ENCODE measurements at places on chromosomes 4 and X.
A peak's percentile ranks its signal among the peaks of the same experiment; 100 is the strongest.

DNA sequence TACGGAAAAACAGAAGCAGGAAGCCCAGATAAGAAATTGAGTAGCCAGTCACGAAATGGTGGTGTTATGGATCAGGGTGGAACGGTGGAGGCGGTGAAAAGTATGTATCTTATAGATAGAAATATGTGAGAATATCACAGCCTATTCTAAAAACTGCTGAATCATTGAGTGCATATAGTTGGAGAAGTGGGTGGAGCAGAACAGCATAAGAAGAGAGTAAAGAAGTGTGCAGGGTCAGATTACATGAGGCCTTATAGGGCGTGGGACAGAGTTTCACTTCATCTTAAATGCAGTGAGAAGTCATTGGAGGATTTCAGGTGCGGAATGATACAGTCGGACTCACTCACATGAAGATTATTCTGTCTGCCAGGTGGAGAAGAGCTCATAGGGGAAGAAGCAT is 293.1 kb downstream of the TRIML1 start:
- DNase-seq, result peak; percentile 28

DNA sequence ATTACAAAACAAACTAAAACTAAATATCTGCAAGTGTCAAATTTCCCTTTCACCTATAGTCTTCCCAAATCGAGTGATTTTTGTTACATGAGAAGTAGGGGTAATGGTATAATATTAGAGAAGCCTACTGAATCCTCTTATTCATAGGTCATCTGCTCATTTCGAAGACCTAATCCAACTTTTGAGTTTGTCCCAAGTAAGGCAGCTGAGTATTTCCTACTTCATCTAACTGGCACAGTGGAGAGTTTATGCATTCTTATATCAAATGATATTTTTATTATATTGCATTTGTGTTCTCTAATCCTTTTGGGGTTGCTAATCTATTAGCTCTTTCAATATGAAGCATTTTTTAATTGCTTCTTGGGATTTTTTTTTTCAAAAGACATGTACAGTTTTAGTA is 7.7 kb upstream of the NR3C2 start:
- DNase-seq, result no peak

DNA sequence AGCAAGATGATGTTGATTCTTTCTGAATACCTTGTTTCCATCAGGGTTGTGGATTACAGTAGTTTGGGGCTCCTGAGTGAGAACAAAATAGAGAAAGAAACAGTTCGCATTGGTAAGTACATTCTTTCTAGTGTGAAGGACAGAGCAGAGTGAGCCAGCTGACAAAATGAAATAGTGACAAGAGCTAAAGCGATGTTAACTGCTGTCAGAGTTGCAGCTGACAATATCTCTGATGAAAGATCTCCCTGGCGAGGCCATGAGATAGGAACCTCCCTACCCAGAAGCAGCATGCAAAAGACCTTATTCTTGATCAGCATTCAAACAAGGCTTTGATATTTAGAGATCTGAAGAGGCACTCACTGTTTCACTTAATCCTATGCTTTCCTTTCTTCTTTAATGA is 258.6 kb downstream of the CAMK2D start:
- DNase-seq, result no peak

DNA sequence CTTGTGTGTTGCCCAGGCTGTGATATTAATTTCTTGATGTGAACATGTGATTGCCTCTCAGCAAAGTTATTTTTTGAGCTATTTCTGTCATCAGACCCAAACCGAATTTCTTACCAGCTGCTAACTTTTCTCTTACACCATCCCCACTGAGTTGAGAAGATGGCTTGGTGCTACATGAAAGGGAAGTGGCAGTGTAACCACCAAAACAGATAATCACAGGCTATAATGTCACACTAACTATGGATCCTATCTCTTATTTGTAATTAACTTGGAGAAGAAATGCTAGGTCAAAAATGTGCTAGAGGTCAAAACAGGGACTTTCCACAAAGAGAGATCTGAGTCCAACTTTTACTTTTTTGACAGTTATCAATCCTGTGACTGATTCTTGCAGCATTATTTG is 43.8 kb downstream of the ELOVL6 start:
- no peak for DNase-seq

- peak; percentile 23 for DNase-seq
Measured at GRCh38 chrX:46777971-46778810, 19.3 kb upstream of the SLC9A7 start.

Measured in fibroblast of skin of back (primary cell).